ENCODE measurements at places on chromosomes 3 and 15.
A peak's percentile ranks its signal among the peaks of the same experiment; 100 is the strongest.

GRCh38 chr3:64568895-64569517, 118.8 kb downstream of the ADAMTS9 start:
- DNase-seq = no peak

DNA sequence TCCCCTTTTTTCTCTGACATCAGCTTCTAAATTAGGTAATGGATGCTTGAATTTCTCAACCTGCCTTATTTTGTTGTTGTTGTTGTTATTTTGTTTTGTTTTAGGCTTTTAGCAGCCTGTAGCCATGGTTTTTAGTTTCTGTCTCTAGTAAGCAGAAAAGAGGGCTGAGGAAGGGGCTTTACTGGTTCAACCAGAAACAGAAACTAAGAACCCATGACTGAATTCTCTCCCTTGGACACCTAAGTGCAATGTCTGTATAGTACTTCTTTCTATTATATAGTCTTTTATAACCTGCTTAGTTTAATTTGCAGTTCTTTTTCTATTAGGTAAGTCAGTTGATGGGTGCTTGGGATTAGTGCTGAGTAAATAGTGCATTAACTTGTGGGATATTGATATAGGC, 129.0 kb downstream of the BBX start:
- DNase-seq = no peak

GRCh38 chr3:72548981-72549380, 299.3 kb downstream of the SHQ1 start:
- DNase-seq = no peak

DNA sequence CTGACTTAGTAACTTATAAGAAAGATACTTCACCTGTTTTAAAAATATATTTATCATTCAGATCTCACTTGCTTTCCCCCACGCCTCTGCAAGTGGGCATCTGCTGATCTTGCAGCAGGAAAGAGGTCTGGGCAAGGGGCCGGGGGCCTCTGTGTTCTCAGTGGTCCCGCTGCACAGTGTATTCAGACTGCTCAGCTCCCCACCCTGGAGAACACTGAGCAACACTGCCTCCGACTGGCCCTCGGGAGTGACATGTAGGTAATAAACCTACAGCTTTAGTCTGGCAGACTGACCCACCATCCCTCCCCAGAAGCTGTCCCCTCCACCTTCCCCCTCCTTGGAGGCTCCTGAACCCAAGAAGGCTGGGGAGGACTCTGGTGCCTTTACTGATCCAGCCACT, 43.8 kb downstream of the GABRB3 start:
- no peak for DNase-seq

DNA sequence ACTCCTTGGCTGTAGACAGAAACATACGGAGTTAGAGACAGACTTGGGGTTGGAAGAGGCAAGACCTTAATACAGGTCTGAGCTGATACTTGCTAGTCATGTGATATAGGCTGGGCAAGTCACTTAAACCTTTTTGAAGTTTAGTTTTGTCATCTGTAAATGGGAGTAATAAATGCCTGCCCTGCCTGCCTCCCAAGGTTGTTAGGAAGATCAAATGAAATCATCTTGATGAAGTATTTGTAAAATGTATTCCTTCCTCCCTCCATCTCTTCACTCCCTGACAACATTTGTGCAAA, 2.9 kb downstream of the PXK start:
- no peak for DNase-seq

GRCh38 chr15:96497951-96498350, 167.5 kb downstream of the NR2F2 start:
- no peak for DNase-seq

DNA sequence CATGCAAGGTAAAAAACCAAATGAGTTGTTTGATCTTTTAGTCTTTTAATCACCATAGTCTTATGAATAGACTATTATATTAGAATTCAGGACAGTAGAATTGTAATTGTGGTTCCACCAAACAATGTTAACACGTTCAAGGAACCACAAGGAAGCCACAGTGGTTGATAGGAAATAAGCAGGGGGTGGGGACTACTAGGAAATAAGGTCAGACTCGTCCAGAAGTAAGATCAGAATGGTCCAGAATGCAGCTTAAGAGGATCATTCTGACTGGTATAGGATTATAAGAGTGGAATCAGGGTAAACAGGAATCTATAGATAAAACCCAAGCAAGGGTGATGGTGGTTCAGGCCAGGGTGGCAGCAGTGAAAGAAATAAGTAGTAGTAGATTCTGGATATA, 7.5 kb downstream of the MYNN start:
- DNase-seq = no peak

GRCh38 chr3:174125267-174125824, 727.8 kb downstream of the NLGN1 start:
- no peak for DNase-seq

GRCh38 chr15:80455668-80456442, 51.7 kb downstream of the ARNT2 start:
- peak; percentile 23 for DNase-seq

DNA sequence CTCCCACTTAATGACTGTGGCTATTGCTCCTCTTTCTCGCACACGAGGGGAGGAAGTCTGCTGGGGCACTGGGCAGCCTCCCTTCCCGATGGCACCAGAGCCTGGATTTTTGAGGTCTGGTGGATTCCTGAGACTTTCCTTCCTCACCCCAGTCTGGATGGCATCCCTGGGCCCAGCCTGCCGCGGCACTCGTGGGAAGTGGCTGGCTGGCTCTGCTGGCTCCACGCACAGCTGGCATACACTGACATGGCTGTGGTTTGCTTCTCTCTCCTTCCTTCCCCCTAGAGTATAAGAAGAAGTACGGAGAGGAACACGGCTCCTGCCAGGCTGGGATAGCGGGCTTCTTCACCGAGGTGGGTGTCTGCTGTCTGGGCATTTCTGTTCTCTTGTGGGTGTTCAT, 319.8 kb upstream of the LRRFIP2 start:
- DNase-seq = no peak

GRCh38 chr15:67685008-67685599, 140.2 kb upstream of the SKOR1 start:
- peak; percentile 7 for DNase-seq

DNA sequence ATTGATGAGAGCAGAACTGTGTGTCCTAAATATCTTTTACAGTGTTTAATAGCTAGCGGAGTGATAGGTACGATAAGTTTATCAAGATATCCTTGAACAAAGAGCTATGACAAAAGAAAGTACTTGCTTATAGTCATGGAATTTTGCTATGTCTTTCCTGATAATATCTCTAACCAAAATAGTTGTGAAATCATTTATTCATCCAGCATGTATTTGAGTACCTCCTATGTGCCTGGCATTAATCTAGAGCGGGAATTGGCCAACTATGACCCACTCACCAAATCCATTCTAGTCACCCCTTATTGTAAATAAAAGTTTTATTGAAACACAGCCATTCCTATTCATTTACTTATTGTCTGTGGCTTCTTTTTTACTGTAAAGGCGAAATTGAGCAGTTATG, 46.6 kb downstream of the ZFAND6 start:
- no peak for DNase-seq

DNA sequence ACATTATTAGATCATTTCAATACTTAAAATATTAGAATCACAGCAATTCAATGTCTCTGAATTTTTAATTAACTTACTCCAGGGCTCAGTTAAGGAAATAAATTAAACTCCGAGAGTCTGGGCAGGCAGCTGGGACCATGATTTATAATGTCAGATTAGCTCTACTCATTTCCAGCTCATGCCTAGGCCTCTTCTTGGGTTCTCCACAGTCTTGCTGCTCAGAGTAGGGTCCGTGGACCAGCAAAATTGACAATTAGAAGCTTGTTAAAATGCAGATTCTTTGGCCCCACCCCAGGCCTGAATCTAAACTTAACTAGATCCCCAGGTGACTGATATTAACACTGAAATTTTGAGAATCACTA, 28.2 kb downstream of the ADAMTS9 start:
- DNase-seq = no peak

DNA sequence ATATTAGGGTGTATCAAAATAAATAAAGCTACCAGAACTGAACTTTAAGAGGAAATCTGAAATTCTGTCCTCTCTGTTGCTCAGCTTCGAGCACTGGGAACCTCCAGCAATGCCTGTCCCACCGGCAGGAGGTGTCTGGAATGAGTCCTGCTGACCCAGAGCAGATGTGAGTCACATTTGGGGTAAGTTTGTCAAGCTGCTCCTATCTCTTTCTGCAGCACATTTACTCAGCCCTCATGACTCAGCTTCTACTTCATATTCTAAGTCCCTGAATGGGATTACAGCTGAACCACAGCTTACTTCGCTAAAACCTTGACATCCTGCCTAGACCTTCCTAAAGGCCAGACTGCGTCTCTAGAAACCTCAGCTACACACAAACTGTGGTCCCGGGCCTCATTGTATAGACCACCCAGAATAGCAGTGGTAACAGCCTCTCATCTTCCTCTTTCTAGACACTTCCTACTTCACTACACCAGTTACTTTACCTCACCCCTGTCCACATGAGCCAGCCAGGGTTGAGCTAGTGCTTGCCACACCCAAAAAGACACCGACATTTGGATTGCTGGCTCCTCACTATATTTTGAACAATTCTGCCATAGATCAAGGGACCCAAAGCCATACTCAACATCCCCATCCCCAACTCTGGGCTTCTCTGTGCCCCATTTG, 109.6 kb upstream of the TMCO5A start:
- DNase-seq = no peak

- no peak for DNase-seq
Observed at GRCh38 chr15:27353856-27354255, 382.9 kb downstream of the GABRG3 start.

DNA sequence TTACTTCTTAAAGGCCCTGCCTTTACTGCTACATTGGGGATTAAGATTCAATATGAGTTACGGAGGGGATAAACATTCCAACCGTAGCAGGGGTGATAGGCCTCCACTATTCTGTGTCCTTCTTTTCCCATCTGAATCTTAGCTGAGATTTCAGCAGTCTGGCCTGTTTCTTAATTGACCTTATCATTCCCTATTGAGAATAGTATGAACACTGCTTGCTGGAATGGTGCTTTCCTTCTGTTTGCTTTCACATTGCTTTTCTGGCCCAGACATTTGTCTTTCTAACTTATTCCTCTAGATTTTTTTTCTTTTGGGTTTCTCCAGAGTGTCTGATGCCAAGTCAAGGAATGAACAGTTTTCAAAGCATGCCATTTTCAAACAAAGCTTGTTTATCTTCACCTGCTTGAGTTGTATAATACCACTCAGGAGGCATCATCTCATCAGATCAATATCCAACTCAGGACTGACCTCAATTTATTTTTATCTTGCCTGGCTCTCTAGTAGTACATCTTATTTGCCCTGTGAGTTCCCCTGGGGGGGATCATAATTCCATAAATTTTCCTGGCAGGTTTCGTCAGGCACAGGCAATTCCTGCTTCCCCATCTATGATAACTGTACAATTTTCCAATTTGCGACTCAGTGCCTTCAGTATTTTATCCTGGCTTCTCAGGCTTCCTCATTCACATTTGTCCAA, 161.1 kb upstream of the STT3B start:
- no peak for DNase-seq

DNA sequence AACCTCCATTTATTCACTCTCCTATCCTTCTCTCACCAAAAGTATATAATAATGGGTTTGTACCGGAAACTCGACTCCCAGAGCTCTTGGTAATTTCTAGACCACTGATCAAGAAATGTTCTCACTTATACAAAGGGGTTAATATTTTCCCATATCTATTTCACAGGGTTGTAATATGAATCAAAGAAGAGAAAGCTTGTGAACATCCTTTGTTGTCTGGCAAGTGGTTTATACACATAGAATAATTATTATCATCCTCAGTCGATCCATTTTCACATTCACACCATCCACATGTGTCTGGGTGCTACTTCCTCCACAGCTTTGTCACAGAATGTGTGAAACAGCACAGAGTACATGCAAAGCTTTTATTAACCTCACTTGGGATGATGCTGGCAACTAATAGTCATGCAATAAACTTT, 29.9 kb upstream of the STT3B start:
- no peak for DNase-seq

DNA sequence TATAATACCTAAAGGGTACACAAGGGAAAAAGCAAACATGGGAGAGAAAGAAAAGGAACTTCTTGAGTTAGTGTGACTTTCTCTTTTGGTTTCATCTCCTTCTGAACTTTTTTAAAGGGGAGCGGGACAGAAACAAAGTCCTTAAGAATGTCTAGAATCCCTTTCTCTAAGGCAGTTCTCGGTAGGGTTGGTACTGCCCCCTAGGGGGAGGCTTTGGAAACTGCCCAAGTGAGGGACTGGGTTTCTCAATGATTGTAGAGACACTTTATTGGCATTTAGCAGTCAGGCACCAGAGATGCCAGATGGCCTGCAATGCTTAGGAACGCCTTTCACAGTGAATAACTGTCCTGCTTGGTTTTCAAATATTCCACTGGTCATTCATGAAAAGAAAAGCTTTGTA, 172.7 kb downstream of the WDR72 start:
- DNase-seq = no peak

- no peak for DNase-seq
Observed at GRCh38 chr15:73812806-73813465, 59.8 kb upstream of the INSYN1 start.

GRCh38 chr3:18752273-18752934, 327.3 kb upstream of the SATB1 start:
- DNase-seq = no peak

GRCh38 chr3:138336454-138336999, 6.9 kb upstream of the NME9 start:
- no peak for DNase-seq

DNA sequence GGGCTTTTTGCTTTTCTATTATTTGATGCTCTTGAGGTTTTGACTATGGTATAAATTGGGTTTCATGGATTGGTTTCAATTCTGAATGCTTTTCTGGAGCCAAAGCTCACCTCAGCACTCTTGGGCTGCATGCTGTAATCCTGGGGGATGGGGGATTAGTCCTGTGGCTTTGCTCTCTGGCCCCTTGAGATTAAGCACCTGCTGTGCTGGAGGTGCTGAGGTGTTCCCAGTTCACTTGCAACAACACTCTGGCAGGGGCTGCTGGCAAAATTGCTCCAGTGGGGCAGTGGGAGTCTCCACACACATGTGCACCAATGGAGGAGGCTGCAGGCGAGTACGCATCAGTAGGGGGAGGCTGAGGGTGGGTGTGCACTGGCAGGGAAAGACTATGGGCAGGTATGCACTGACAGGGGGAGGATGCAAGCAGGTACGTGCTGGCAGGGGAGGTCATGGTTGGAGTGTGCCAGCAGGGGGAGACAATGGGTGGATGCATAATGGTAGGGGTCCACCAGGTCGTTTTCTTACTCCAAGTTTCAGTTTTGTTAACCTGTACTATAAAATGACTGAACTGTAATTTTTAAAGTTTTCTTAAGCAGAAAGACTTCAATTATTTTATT, 489.2 kb downstream of the FGF12 start:
- DNase-seq = no peak

GRCh38 chr3:12590096-12590495, 33.2 kb downstream of the MKRN2 start:
- DNase-seq = no peak

- DNase-seq = no peak
Observed at GRCh38 chr15:97234851-97235610, 725.5 kb upstream of the ARRDC4 start.

DNA sequence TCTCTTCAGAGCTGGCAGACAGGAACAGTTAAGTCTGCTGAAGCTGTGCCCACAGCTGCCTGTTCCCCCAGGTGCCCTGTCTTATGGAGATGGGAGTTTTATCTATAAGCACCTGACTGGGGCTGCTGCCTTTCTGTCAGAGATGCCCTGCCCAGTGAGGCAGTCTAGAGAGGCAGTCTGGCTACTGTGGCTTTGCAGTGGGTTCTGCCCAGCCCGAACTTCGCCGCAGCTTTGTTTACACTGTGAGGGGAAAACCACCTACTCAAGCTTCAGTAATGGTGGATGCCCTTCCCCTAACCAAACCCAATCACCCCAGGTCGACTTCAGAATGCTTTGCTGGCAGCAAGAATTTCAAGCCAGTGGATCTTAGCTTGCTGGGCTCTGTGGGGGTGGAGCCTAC, 91.2 kb downstream of the SLC25A26 start:
- no peak for DNase-seq

GRCh38 chr3:191688756-191689433, 227.9 kb downstream of the PYDC2 start:
- no peak for DNase-seq

Measured in naive thymus-derived CD8-positive, alpha-beta T cell (primary cell).